Astrocyte of the cerebellum (primary cell): ENCODE measurements at places on chromosomes 12 and 14.

DNA sequence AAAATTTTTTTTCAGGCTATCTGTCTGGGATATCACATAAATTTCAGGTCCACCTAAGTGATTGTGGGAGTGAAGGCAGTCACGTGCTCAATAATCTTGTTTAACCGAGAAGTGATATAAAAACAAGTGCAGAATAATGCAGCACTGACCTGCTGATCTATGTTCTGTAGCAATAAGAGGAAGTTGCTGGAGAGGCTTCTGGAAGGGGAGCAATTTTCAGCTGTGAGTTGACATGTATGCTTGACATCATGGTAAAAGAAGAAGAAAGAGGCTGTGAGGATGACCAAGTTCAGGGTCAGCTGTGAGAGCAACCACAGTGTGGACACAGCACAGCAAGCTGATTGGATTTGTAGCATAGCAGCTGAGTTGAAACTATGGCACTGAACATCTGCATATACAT is 172.0 kb upstream of the PELI2 start:
- DNase-seq, result no peak

DNA sequence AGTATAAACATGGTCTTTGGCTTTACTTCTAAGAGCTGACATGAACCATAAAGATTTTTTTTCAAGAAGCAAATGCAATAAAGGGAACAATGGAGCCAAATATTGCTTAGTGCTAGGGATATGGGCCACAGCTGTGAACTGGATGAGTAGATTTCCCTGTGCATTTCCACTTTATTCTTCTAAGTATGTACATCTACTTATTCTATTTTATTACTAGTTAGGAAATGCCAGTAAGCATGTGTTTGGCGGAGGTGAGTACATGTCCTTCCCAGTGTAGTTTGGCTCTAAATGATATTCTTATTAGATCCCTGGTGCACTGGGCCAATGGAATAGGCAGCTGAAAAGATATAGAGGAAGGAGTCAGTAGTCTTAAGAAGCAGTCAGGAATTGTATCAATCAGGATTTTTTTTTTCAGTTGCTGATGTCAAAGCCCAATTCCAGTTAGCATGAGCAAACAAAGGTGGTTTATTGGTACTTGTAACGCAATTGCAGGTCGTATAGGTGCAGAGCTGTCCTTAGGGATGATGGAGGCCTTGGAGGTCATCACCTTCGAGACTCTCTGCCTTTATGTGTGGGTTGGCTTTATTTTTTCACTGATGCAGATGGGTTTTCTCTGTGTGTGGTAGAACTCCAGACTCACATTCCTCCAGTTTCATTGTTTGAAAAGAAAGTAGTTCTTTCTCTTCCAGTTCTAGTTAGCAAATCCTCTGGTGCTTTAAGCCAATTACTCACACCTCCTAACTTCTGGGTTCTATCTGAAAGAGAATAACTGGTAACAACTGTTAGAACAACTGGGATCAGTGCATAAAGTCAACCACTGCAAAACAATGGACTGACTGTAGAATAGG is 139.0 kb upstream of the LRIG3 start:
- no peak for DNase-seq

DNA sequence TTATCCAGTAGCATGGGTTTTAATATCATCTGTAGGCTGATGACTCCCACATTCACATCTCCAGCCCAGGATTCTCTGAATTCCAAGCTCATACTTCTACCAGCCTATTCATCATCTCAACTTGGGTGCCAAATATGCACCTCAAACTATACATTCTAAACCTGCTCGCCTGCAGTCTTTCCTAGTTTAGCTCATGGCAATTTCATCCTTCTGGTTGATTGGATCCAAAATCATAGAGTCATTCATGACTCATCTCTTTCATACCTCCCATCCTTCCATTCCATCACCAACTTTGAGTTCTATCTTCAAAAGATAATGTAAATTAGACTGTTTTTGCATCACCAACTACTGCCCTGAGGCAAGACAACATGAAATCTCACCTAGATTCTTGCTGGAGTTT is 99.7 kb upstream of the EGLN3 start:
- no peak for DNase-seq

DNA sequence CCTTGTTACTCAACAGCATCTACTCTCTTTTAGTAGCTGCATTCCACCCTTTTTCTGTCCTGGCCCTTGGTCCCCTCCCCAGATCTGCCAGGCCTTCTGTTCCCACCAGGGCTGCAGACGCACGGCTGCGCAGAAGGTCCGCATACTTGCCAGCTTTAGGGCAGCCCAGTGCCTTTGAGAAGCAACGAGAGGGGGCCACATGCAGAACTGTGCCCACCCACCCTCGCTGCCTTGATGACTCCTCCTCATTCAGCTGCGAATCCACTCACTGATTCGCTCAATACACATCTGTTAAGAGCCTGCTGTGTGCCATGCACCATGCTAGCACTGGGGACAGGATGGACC is 39.2 kb downstream of the PRIMA1 start:
- DNase-seq, result no peak

DNA sequence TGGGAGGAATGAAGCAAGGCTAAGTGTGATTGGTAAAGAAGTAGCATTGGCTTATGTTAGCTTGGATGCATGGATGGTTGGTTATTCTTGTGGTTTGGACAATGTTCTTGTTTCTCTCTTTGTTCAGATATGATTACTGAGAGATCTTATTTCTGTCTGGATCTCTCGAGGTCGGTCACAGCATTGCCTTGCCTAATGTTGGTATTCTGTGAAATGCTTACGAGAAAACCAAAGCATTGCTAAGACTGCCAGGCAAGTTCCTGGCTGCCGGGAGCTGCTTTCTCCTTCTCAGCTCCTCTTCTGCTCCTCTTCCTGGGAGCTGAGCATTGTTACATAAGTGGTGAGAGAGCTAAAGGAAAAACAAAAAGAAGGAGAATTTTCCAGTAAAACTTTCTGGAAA is 7.4 kb upstream of the RND1 start:
- no peak for DNase-seq

DNA sequence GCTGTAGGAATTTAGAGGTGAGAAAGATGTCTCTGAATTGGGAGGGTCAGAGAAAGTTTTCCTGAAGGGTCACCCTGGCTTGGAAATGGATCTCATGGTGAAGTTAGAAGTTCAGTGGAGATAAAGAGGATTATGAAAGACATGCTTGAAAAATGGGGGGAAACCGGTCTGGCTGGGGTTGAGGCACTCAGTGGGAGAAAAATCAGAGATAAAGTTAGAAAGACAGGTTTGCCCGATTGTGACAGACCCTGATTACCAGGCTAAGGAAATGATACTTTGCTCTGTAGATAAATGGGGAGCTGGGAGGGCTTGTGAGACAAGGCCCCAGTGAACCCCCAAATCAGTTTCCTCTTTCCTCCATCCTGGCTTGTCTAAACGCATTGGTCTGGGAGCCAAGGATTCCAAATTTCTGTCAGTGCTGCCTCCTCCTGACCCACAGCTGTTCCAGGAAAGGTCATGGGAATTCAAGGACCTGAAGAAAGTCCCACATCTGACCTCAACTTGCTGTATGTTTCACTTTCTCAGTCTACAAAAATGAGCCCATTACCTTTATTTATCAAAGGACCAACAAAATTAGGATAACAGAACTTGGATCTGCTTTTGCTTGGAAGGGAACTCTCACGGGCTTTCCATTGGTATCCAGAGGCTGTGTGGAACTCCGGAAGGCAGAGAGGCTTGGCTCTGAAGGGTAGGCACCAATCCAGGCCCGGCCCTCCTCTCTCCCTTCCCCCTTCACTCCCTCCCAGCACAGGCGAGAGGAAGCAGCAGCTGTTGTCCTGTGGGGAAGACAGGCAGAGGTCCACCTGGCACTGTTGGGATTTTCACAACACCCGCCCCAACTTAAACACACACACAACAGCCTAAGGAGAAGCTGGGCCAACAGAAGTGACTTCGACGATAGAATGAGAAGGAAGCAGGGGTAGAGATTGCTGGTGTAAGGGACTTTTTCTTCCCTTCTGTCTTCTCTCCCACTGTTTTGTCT is 3.4 kb upstream of the RNASE7 start:
- DNase-seq, result no peak

DNA sequence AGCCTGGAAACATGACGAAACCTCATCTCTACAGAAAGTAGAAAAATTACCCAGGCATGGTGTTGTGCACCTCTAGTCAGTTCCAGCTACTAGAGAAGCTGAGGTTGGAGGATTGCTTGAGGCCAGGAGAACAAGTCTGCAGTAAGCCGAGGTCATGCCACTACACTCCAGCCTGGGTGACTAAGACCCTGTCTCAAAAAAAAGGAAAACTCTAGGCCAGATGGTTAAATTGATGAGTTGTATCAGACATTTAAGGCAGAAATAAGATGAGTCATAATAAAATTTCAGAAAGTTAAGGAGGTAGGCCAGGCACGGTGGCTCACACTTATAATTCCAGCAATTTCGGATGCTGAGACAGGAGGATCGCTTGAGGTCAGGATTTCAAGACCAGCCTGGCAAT is 10.7 kb downstream of the EIF2S1 start:
- DNase-seq, result no peak

- no peak for DNase-seq
Measured at GRCh38 chr14:69625299-69626131, 14.1 kb downstream of the SUSD6 start.

DNA sequence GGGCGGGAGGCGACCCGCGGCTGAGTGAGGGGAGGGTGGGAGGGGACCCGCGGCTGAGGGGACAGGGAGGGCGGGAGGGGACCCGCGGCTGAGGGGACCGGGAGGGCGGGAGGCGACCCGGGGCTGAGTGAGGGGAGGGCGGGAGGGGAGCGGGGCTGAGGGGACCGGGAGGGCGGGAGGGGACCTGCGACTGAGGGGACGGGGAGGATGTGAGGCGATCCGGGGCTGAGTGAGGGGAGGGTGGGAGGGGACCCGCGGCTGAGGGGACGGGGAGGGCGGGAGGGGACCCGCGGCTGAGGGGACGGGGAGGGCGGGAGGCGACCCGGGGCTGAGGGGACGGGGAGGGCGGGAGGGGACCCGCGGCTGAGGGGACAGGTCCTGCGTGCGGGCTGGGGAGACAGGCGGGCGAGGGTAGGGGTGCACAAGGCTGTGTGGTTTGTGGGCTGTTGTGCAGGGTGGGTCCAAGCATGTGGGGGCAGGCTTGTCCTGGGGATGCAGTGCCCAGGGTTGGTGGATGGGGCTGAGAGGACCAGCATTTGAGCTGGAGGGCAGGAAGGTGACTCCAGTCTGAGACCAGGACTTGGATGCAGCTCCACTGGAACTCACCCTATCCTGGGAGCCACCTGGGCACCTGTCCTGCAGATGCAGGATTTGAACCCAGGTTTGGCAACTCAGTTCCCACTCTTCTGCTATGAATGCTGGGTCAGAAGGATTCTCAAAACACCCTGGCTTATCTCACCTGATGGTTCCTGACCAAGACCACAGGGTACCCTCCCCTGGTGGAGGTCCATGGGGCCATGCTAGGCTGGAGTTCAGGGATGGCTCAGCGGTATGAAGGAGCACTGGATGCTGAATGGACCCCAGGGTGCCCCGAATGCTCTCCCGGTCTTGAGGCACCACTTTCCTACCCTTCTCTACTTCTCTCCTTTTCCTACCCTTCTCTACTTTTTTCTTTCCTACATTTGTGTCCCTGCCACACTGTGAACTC is 9.4 kb downstream of the PLD4 start:
- DNase-seq, result no peak

- DNase-seq, result no peak
Measured at GRCh38 chr14:44297437-44297836, 209.6 kb downstream of the FSCB start.

DNA sequence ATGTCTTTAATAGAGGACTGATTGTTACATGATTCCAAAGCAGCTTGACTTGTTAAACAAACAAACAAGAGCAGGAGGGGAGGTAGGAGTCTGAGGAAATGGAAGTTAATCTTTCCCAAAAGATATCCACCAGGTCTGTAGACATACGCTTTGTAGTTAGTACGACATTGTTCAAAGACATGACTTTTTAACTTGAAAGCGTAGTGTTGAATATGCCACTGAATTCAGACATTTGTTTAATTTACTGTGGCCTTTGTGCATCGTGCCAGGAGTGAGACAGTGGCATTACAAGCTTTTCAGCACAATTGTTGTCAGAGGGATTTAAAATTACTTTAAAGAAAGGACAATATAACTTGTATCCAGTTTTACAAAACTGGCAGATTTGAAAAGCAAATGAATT is 53.0 kb downstream of the SAV1 start:
- DNase-seq, result no peak

DNA sequence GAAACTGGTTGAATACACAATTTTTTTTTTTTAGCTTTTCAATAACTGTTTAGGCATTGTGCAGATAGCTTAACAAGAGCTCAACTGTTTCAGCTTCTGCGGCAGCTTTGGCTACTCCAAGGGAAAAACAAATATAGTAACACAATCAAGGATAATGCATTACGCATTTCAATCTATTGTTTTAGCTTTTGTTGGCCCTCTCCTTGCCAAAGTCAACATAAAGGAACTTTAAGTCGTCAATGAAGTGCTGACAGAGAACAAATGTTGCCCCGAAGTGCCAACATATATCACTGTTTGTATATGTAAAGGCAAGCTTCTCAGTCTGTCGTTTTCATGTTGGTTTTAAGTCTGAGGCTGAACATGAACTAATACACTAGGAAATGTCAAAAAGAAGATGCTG is 1087.4 kb upstream of the FLRT2 start:
- no peak for DNase-seq

GRCh38 chr14:35883677-35884293 is 57.6 kb downstream of the BRMS1L start:
- DNase-seq, result no peak

DNA sequence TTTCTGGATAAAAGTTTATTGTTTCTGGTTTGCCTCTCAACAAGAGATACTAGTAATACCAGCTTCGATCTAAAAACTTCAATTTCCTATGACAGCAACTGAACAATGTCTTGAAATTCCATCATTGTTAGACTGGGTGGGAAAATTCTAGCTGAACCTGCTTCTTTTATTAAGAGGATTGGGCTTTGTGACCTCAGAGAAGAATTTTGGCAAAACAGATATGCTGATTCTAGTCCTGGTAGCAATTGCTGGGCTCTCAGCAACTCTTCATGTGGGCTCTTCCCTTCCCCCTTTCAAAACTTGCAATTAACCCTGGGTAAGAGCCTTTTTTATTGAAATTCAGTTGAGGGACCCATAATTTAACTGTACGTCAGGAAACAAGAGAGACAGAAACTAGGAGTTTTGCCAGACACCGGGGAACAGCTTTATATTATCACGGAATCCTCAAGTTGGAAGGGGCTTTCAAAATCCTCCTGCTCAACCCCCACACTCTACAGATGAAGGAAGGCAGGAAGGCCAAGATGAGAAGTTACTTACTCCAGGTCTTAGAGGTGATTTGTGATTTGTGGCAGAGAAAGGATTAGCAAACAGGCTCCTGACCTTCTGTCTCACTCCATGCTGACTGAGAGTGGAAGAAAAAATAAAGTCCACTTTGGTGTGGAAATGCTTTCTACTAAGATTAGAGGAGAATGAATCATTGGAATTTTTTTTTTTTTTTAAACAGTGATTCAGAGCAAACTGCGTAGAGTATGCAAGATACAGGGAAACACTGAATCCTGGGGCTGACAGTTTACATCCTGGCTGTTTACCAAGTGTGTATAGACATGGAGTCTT is 239.0 kb upstream of the ATP2B1 start:
- DNase-seq, result peak; percentile 55

- DNase-seq, result no peak
Measured at GRCh38 chr14:104557766-104558165, 21.8 kb upstream of the C14orf180 start.

- DNase-seq, result no peak
Measured at GRCh38 chr12:67433385-67434175, 164.4 kb downstream of the CAND1 start.
